ENCODE measurements at places on chromosomes 16 and 17.

DNA sequence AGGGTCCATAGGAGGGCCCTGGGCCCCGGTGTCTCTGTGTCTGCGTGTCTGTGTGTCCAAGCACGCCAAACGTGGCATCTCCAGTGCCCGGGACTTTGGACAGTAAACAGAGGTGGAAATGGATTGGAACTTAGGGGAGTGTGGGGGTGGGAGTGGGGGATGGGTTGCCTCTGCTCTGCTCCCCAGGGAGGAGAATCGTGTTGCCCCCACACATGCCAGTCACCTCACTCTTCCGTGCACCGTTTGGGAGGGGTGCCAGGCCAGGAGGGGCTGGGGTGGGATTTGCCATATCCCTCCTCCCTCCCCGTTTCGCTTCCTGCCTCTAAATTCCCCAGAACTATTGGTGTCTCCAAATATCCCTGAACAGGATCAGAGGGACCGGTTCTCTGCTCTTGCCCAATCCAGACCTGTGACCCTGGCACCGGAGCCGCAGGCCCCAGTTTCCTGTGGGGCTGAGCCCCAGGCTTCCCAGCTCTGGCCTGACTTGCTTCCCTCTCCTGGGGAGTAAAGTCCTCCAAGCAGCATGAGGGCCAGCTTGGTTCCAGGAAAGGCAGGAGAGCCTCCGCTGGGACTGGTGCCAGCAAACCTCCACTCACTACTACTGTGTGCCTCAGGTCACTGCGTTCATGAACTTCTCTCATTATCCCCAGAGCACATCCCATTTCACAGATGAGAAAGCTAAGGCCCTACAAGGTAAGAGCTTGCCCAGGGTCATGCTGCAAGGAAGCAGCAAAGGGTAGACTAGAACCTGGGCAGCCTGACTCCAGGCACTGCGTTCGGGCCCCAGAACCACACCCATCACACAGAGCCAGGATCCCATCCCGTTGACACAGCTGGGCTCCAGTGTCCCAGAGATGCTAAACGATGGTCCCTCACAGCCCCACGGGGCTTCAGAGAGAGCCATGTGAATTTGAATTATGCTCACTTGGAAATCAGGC lies at the start of gene ASGR1:
Gene ASGR1, minus strand, starts transcription at position 54 of the 938 bp plus-strand sequence. CDS start 807 bp downstream, outside the sequence.
- DNase-seq = no peak

DNA sequence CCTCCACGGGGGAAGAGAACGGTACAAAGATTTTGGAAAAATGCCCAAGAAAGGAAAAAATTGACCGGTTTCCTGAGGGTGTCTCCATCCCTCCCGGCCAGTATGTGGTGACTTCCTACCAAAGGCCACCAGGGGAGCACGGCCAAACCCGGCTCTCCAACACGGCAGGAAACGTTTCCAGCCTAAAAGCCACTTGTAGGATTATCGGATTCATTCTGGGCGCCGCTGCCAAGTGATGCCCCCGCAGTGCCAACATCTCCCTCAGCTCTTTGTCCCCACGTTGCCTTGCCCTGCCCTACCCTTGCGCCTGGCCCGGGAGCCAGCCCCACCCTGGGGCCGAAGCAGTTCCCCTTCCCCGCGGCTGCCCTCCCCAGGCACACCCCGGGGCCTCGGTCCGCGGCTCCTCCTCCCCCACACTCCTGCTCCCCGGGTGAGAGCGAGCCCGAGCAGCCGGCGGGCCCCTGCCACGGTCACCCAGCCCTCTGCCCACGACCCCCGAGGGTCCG lies 688 bp downstream of the CRK start:
- peak; percentile 42 for DNase-seq

GRCh38 chr16:85554889-85555718 lies 58.0 kb upstream of the GSE1 start:
- DNase-seq = no peak

DNA sequence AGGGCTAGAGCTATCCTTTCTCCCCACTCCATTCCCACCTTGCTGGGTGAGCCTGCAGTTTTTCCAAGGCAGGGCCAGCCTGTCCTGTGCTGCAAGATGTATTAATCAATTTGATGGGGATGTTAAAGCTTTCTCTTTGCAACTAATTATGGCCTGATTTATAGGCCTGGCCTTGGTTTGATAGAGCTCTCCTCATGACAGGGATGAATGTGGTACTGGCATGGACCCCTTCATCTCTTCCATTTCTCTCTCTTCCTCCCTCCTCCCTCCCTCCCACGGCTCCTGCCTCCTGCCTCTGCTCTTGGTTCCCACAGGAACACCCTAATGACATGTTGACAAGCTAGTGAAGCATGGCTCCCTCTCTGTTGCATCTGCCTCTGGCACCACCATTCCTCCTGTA lies 47.2 kb upstream of the SKAP1 start:
- no peak for DNase-seq

DNA sequence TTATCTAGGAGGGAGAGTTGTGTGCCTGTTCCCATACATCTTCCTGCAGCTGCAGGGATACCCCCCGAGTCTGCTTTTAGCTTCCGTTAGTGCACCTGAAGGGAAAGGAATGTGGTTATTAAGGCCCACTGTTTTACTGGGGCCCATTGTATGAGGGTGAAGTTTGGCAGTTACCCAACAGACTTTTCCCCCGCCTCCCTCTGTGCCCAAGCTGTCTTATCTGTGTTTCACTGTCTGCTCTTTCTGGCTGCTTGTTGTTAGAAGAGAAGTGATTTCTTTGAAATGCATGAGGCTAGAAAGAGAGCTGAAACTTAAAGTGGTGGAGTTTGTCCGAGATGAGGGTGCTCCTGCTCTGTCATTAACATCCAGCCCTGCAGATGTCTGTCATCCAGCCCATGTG lies 7.4 kb upstream of the OR1A2 start:
- DNase-seq = no peak

GRCh38 chr16:77511053-77511452 lies 76.2 kb upstream of the ADAMTS18 start:
- no peak for DNase-seq

DNA sequence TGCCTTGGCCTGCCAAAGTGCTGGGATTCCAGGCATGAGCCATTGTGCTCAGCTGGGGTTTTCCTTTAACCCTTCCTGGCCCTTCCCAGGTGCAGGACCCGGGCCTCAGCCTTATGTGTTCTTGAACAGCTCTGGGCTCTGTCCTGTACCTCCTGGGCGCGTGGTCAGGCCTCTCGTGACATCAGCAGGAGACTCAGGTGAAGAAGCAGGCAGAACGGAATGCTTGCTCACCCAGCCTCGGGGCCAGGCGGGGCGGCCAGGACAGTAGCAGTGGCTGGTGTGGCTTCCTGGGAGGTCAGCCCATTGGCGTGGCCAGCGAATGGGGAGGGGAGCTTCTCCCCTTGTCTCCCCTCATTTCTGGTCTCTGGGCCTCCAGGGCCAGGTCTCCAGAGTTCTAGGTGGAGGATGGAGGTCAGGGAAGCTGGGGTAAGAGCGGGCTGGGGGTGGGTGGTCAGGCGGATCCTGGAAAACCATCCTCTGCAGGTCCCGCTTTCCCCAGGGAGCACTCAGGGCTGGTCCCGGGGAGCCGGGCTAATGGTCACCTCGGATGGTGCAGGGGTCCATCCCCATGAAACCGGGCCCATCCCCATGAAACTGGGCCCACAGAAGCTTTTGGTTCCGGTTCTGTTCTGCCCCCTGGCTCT lies 281.5 kb downstream of the SEC14L1 start:
- no peak for DNase-seq

GRCh38 chr16:83305092-83305491 lies 502.7 kb upstream of the HSBP1 start:
- no peak for DNase-seq

GRCh38 chr16:19094542-19095365 lies 19.0 kb upstream of the ITPRIPL2 start:
- no peak for DNase-seq

DNA sequence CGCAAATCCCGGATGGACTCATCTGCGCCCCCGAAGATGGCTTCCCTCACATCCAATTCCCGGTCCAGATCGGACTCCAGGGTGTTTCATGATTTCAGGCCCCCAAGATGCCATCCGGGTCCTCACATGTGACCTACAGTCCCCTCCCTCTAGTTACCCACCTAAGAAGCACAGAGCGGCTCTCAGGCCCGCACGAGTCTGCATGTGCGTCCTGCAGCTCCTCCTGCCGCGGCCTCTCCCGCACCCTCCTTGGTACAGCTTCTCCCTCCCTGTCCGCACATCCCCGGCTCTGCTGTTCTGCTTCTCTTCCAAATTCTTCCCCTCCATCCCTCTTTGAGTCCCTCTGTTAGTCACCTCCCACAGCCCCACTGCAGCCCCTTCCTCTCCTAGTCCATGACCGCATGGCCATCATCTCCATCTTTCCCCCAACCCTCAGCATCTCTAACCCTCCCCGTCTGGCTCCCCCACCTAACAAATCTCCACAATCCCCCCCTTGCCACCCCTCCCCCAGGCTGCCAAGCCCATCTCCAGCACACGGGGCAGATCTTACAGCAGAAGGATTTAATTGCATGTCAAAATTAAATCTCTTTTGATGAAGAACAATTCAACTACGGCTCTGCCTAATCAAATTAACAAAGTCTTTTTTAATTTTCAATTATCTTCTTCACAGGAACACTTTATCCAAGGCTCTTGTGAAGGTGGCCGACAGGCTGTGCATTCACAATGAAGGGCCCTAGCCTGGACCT lies 231.0 kb downstream of the RBFOX3 start:
- DNase-seq = no peak

DNA sequence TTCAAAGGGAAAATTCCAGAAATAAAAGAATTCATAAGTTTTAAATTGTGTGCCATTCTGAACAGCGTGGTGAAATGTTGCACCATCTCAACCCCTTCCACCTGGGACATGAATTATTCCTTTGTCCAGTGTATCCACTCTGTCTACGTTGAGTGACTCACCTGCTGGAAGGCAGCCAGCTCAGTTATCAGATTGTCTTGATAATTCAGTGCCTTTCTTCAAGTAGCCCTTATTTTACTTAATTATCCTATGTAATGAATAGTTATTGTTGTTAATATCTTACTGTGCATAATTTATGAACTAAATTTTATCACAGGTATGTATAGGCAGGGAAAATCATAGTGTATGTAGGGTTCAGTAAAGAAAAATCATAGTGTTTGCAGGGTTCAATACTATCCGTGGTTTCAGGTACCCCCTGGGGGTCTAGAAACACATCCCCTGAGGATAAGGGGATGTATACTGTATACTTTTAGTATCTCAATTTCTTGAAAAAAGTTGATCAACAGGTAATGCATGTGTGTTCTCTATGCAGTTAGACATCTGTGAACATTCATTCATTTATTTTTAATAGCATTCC lies 7.7 kb upstream of the PCTP start:
- no peak for DNase-seq

DNA sequence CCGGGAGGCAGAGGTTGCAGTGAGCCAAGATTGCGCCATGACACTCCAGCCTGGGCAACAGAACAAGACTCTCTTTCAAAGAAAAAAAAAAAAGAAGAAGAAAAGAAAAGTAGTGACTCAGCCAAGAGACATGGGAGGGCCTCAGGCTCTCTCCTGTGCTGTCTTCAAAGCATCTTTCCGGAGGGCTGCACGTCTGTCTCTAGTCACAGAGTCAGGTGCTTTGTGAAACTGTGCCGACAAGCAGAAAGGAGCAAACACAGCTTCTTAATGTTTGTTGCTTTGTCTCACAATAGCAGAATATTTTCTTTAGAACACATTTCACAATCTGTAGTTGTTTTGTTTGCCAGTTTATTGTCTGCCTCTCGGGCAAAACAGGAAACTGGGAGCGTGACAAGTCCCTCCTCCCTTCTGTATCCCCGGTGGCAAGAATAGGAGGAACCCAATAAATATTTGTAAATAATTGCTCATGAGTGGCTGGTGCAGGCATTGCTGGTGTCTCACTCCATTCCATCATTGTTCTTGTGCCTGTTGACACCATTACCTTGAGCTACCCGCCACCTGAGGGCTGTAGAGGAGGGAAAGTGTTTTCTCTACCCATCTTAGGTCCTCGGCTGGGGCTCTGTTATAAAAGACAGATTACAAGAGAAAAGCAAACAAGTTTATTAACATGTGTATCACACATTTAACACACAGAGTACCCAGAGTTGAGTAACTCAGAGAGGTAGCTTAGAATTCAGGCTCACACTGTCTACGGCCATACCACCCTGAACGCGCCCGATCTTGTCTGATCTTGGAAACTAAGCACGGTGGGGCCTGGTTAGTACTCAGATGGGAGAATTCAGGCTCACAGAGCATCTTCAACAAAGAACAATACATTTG lies 5.5 kb downstream of the GAST start:
- peak; percentile 65 for DNase-seq

DNA sequence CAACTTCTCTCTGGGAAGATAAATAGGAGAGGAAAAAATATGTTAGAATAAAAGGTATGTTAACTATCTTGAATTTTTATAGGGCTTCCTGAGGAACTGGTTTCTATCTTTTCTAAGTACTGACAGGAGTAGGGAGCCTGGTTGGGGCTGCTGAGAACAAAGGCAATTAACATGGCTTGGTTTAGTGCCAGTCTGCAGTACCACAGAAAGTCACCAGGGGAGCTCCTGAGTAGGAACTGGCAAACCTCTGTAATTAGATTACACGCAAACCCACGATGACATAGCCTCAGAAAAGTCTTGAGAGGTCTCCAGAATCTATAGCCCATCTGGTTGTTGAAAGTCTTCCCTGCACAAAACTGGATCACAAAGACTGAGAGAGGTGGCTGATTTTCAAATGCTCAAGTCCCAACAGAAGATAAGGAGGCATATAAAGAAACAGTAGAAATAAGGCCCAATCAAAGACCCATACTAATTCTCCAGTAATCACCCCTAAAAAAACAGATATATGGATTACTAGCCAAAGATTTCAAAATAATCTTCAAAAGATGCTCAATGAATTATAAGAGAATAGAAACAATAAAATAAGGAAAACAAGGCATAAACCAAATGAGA lies 11.7 kb upstream of the CNTNAP4 start:
- DNase-seq = no peak

GRCh38 chr17:7747635-7748071 lies 30.1 kb downstream of the DNAH2 start:
- DNase-seq = no peak

DNA sequence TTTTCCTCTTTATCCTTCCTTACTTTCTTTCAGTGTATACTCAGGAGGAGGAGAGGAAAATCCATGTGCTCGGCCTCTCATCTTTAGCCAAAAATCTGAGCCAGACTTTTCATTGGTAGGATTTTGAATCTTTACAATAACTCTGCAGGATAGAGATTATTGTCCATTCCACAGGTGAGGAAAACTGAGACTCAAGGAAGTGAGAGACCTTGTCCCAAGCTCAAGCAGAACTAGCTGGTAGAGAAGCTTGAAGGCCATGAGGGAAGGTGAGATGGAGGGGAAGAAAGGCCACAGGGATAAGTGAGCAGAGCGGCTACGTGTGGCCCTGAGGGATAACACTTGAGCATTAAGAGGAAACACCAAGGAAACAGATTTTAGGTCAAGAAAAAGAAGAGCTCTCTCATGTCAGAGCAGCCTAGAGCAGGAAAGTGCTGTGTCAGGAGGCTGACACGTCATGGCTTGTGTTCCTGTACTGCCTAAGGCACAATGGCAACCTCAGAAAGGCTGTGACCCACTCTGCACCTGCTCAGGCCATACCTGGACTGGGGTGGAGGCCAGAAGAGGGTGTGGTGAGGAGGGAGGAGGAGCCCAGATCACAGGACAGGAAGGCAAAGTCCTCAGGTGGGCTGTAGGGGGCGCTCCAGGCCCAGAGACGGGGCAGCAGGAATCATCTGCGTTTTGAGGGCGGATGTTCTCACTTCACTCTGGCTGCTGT lies 11.9 kb downstream of the MT4 start:
- no peak for DNase-seq
